ENCODE measurements at places on chromosomes 2 and 18.

- DNase-seq, result no peak
Measured at GRCh38 chr2:233433794-233434193, 79.5 kb downstream of the DGKD start.

DNA sequence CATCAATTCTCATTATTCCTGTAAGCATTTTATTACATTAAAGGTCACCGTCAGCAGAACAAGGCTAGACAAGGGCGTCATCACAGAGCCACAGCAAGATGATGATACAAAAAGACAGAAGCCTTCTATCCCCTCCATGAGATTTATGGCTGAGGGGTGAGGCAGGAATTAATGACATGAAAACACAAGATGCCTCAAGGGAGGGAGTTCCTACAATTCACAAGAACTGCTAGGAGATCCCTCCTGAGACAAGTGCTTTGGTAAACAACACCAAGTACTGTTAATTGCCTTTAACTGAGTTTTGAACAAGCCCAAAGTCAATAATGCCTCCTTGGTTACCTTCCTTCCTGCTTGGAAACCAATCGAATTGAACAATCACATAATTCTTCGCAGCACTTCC lies 14.1 kb downstream of the ADD2 start:
- DNase-seq, result no peak

- DNase-seq, result no peak
Measured at GRCh38 chr2:33052361-33052735, 105.6 kb downstream of the LTBP1 start.

- no peak for DNase-seq
Measured at GRCh38 chr2:76998704-76999103, 523.5 kb downstream of the LRRTM4 start.

DNA sequence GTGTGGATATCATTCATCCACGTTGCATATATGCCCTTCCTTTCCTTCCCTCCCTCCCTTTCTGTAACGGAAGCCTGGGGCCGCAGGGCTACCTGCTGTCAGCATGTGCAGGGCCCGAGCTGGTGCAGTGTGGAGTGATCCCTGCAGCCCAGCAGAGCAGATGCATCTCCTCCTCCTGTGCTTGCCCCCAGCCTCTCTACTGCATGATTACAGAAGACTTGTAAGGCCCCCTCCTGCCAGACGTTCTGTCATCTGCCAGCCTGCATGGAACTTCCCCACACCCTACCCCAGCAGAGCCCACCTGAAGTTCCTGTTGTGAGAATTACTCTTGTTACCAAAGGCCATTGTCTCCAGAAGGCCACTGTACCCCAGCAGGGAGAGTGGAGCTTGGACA lies 67.5 kb upstream of the FOSL2 start:
- DNase-seq, result no peak

DNA sequence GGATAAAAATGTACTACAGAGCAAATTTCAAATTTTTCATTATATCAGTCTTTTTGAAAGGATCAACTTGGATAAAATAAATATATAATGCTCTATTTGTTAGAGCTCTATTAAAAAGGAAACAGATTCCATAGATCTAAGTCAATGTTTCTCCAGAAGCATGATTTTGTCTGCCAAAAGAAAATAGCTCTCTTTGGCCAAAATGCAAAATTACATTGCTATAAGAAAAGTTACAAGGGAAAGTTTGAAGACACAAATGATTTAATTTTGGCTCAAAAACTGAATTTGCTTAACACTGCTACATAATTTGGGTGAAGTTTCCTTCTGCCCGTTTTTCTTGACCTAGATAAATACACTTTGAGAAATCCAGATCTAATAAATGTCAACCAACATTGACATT lies 15.7 kb downstream of the C2orf69 start:
- no peak for DNase-seq

- no peak for DNase-seq
Measured at GRCh38 chr2:18790509-18791171, 201.3 kb upstream of the NT5C1B start.

GRCh38 chr2:105521176-105521575 lies 122.3 kb upstream of the FHL2 start:
- DNase-seq, result no peak

DNA sequence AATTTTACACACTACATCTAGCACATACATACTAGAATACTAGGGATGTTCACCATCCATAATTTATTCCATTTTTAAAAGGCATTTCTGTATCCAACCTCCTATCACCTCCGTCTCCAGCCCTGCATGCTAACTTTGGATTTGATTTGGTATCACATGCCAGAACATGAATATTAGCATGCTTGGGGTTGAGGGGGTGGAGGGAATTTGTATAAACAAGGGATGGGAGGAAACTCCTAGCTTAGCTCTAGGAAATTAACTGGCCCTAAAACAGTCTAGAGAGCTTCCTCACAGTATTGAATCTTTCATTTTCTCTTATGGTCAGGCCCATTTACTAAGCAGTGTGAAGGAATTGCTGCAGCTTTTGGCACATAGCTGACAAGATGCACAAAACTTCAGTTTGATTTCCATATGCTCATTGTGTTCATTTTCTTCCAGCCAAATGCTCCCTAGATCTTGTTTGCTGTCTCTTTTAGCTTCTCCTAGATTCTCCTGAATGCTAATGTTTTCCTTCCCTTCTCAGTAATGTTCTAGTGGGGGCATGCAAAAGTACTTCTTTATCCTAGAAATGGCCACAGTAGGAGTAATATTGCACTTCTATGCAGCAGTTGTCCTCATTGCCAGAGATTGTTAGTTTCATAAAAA lies 135.2 kb downstream of the VWC2L start:
- no peak for DNase-seq

DNA sequence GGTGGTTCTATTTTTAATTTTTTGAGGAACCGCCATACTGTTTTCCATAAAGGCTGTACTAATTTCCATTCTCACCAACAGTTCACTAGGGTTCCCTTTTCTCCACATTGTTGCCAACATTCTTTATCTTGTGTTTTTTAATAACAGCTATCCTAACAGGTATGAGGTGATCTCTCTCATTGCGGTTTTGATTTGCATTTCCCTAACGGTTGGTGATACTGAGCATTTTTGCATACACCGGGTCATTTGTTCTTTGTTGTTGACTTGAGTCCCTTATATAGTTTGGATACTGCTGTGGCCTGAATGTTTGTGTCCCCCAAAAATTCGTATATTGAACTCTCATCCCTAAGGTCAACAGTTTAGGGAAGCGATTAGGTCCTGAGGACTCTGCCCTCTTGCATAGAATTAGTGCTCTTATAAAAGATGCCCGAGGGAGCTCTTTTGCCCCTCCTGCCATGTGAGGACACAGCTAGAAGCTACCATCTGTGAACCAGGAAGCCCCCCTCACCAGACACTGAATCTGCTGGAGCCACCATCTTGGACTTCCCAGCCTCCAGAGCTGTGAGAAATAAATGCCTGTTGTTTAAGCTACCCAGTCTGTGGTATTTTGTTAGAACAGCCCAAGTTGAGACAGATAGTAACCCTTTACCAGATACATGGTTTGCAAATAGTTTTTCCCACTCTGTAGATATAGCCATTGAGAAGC lies 4.7 kb downstream of the IMP4 start:
- DNase-seq, result no peak

DNA sequence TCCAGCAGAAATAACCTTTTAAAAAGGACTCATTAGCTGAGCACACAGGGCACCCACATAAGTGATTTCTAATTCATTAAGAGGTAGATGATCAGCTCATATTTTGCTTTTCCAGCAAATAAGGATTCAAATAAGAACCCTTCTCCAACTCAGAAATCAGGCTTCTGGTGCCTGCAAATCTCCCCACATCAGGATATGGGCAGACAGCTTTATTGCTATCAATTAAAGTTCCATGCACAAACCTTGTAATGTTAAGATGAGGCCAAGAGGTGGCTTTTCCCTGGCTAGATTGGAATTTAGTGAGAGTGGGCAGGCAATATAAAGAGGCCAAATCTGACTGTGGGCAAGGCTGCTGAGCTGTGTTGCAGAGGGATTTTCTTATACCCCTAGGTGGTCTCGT lies 193.6 kb downstream of the SH3RF3 start:
- DNase-seq, result no peak

- no peak for DNase-seq
Measured at GRCh38 chr2:47198985-47199451, 43.9 kb upstream of the STPG4 start.

DNA sequence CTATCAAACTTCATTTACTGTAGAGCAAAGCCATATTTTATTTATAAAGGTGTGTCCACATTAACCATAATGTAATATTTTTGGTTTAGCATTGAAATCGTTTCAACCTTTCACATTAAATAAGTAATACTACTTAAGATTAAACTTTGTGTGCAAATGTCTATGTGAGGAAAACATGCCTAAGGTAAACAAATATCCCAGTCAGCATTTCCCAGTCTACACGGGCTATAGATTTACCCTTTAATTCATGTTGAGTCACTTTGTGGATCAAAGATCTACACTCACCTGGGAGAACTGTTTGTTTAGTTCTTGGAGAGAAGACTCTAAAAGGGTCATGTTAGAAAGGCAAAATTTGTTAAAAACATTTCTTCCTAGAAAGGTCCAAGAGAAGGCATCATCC lies 89.1 kb downstream of the ABCA12 start:
- DNase-seq, result no peak

GRCh38 chr2:105134081-105134480 lies 96.2 kb downstream of the MRPS9 start:
- DNase-seq, result no peak

GRCh38 chr2:167181134-167181533 lies 292.9 kb downstream of the XIRP2 start:
- DNase-seq, result no peak

DNA sequence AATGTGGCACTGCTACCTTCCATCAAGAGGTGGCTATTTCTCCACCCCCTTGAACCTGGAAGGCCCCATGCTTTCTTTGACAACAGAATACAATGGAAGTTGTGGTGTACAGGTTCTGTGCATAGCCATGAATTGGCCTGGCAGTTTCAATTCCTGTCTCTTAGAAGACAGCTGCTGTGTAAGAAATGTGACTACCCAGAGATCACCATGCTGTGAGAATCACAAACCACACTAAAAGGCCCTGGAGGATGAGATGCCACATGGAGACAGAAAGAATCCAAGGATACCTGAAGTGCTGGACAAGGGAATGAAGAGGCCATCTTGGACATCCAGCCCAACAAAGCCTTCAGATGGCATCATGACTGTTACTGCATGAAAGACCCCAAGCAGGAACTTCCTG lies 47.7 kb upstream of the EHBP1 start:
- peak; percentile 48 for DNase-seq

DNA sequence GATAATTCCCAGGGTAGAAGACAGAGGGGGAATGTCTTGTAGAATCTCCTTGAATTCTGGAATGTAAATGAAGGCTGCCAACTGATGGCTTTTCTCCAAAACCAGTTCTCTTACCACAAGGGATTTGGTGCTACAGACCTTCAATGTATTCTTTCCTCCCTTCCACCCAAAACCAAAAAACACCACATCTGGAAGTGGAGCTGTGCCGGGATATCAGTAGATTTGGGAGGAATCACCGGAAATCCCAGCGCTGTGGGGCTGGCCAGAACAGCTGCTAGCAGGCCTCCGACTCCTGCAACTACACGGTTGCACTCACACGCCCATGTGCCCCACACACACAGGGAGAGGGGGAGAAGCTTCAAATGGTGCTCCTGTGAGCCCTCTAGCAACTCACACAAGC lies 45.7 kb downstream of the RPL31 start:
- no peak for DNase-seq

DNA sequence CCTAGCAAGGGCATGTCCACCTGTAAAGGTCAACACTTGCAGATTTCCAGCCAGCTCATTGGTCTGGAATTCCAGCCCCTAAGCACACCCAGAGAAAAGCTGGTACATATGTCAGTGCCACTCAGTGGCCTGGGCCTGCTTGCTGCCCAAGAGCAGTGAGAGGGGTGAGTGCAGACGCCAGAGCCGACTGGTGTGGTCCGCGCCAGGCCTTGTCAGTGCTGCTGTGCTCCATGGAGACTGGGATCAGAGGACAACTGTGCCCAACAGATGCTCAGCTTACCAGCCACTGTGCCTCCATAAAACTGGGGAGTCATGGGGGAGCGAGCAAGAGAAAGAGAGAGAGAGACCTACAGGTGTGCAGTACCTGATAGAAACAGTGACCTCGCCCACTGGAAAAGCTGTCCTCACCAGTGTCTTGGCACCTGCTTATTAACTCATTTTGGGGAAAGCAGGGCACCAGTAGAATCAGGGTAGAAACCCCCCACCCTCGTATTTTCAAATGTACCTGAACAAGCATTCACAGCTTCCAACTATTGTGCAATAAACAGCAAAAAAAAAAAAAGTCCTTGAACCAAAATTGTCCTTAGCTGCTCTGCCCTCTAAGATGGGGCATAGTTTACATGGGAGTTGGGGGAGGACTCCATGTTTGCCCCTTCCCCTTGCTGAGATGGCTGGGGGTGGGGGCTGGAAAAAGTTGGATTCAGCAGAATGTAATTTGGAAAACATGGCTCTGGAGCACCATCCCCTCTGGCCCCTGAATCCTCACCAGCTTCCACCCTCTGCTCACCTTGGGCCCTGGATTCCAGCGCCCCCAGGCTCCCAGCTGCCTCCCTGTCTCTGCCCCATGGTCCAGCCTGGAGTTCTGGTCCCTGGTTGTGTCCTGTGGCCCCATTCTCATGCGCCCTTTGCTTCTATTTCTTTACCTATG lies 1.4 kb upstream of the SP140L start:
- no peak for DNase-seq

GRCh38 chr2:235371018-235371417 lies 122.8 kb upstream of the AGAP1 start:
- peak; percentile 78 for DNase-seq

GRCh38 chr2:174796319-174796771 lies 32.1 kb upstream of the CHRNA1 start:
- no peak for DNase-seq

DNA sequence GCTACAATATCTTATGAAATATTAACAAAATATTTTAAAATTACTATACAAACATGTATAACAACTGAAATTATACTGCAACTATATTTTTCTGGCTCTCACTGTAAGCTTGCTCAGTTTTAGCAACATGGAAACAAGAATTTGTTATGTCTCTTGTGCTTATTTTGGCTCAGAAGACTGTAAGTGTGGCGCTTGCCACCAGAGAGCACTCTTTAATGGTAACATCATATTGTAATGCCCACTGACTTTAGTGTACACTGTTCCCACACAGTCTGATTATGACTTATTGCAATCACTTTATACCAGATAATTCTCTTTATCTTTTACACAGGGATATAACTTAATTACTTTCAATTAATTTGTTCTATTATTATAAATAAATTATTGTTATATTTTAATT lies 1500.6 kb upstream of the TMEFF2 start:
- peak; percentile 34 for DNase-seq

- no peak for DNase-seq
Measured at GRCh38 chr18:48216639-48217257, 192.4 kb downstream of the ZBTB7C start.

- no peak for DNase-seq
Measured at GRCh38 chr2:224612578-224612977, 27.4 kb upstream of the CUL3 start.

GRCh38 chr2:86253424-86253823 lies 54.2 kb downstream of the MRPL35 start:
- no peak for DNase-seq

DNA sequence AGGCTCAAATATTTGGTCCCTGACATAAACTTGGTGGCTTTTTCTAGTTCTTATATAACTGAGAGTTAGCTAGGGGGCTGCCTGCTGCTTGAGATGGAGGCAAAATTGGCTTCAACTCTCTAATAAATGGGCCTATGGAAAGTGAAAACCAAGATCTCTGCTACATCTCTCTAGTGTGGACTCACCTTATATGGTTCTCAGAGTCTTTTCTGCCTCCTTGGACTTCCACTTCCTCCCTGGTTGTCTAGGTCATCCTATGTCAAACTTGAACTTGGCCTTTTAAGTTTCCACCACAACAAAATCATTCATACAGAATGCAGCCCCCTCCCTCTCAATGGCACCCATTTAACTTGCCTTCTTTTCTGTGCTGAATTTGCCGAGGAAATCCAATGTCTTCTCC lies 23.9 kb upstream of the ARHGAP25 start:
- no peak for DNase-seq
